ENCODE measurements at places on chromosomes 7 and 10.

GRCh38 chr10:97095701-97096260 lies 90.0 kb downstream of the SLIT1 start:
- no peak for DNase-seq

GRCh38 chr7:121875203-121875602 lies 2.2 kb downstream of the PTPRZ1 start:
- DNase-seq: no peak

- DNase-seq: no peak
Measured at GRCh38 chr10:122140941-122141623, 130.0 kb upstream of the BTBD16 start.

- no peak for DNase-seq
Measured at GRCh38 chr10:98349508-98349922, 65.5 kb downstream of the PYROXD2 start.

DNA sequence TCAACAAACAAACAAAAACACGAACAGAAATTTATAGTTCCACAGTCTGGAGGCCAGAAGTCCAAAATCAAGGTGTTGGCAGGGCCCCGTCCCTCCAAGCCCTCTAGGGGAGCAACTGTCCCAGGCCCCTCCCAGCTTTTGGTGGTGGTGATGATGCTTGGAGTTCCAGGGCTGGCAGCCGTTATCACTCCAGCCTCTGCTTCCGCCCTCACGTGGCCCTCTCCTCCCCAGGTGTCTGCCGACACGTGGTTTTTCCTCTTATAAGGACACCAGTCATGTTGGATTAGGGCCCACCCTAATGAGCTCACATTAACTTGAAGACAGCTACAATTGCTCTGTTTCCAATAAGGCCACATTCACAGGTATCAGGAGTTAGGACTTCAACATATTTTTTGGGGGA lies 49.7 kb downstream of the MICALL2 start:
- DNase-seq: no peak

- DNase-seq: no peak
Measured at GRCh38 chr10:118805146-118805545, 50.4 kb upstream of the CACUL1 start.

DNA sequence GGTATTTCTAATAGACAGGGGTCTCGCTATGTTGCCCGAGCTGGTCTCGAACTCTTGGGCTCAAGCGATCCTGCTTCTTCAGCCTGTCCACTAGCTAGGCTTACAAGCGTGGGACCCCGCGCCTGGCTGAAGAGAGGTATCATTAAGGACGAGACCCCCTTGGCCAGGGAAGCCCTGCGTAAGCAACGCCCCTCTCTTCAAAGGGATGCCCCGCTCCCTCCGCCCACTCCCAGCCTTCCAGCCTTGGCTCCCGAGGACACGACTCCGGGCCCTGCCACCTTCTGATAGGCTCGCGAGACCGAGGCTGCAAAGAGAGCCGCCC lies 220 bp upstream of the ZKSCAN5 start:
- DNase-seq: no peak

- no peak for DNase-seq
Measured at GRCh38 chr10:63712717-63713115, 191.5 kb downstream of the REEP3 start.

GRCh38 chr10:21368022-21368582 lies 157.4 kb downstream of the SKIDA1 start:
- DNase-seq: no peak

DNA sequence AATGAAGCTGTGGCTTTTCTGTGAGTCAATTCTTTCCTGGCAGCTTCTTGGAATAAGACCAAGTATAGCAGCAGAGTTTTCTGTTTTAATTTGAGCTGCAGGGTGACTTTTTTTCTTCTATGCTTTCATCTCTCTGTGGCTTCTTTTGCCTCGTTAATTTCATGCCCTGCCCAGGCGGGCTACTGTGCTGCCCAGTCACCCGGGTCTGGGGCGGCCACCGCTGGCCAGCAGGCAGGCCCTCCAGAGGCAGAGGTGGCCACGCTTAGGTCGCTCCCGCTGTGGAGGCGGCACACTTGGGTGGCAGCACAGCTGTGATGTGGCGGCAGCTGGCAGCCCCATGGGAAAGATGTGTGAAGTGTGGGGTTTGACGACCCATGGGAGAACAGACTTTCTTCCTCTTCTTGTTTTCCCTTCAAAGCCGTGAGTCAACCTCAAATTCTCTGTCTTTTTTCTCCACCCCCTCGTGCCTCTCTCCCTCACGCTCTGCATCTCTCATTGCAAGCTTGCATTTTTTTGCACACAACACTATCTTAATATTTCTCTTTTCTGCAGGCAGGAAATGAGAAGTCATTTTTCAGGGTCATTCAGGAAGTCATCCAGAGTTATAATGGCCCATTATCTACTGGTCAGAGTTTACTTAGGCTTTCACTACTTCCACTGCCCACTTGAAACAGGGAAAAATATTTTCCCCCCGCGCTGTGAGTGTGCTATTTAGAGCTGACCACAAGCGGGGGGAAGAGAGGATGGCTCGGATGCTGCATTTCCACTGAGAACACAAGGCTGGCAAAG lies 67.8 kb downstream of the EGFR start:
- no peak for DNase-seq

DNA sequence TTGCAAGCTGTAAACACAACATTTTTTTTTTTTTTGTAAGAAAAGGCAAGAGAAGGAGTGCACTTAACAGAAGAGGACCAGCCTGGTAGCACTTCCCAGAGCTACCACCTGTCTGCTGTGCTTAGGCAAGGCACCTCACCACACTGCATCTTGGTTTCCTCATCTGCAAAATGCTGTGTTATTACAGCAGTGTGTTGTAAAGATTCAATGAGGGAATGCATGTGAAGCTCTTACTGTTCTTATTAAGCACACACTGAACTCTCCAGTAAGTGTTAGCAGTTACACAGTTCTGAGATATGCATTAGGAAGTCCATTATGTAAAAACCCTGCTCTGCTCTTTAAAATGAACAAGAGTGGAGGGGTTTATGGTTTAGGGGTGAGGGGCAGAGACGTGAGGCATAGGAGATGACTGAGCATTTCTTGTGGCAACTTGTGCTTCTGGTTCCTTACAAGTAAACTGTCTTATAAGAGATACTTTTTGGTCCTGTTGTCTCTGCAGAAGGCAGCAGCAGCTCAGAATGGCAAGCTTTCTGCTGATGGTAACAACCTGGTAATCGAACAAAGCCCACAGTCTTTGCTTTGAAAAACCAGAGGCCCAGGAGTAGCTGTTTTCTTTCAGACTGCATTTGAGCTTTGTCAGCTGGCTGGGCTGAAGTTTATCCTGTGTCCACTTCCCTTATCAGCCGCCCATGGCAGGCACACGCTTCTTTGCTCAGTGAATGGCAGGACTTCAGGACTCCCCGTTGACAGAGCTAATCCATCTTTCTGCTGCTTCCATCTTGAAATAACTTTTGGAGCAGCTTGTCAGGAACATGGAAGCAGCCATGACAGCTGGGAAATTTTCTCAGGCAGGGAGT lies 98.8 kb upstream of the BMPER start:
- DNase-seq: no peak

DNA sequence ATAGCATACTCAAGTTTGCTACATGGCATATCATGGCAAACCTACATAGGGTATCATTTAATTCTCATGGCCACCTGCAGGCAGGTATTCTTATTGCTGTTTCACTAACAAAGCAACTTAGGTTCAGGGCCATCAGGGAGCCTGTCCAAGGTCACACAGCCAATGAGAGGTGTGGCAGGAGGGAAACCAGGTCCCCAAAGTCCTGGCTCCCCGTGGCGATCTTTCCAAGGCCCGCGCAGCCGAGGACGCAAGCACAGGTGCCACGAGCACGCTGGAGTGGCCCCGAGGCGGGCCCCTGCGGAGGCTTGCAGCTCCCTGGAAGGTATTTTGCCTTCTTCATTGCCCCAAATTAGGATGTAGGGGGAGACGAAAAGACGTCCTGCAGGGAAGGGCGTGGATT lies 20.8 kb downstream of the PRKAG2 start:
- DNase-seq: no peak

GRCh38 chr7:66306243-66306642 lies 101.1 kb downstream of the TPST1 start:
- DNase-seq: no peak

DNA sequence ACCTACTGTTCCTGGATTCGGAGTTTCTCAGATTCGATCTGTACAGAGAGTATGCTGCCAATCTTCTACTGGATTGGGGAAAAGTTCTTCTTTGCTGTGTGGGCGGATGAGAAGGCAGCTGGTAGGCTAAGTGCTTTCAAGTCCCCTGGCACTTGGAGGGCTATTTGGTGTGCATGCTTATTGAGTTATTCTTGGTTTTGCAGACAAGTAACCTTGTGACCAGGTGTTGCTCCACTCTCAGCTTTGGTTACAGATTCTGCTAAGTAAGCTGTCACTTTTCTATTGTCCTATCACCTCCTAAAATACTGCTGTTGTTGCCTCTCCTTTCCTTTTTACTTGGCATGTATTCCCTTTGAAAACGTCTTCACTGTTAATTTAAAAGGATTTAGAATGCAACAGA lies 1375.1 kb upstream of the LRRTM3 start:
- DNase-seq: no peak

GRCh38 chr10:97355571-97355975 lies 21.0 kb upstream of the FRAT2 start:
- no peak for DNase-seq

DNA sequence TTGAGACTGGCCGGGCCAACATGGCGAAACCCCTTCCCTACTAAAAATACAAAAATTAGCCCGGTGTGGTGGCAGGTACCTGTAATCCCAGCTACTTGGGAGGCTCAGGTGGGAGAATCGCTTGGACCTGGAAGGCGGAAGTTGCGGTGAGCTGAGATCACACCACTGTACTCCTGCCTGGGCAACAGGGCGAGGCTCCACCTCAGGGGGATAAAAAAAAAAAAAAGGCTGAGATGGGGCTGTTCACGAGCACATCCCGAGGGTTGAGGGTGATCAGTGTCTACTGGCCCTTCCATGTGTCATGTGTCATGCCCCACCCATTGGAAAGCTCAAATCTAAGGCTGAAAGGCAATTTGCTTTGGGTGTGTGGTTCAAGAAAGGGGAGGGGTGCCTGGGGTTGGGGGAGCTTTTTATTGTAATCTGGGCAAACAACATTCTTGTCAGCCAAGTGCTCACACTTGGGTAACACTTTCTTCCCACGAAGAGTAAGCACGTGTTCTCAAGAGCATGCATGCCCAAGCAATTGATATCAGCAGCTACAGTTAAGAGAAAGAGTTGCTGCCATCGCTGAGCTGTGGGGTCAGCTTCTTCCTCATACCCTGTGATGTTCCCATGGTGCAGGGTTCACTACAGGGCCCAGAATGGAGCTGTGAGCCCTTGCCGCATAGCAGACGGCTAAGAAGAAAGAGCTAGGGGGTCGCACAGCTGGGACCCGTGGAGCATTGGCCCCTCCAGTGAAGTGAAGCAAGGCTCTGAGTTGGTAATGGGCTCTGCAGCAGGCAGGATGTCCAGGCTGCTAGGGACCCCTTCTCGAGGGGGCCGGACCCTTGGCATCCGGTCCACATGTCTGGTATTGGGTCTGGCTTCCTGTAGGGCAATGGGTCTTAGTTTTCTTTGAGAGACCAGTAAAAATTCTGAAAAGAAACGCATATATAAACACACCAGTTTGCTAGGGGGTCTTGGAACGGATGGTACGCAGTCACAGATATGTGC lies 9.9 kb upstream of the ACSL5 start:
- DNase-seq: no peak

GRCh38 chr10:51369903-51370302 lies 295.6 kb downstream of the PRKG1 start:
- no peak for DNase-seq

DNA sequence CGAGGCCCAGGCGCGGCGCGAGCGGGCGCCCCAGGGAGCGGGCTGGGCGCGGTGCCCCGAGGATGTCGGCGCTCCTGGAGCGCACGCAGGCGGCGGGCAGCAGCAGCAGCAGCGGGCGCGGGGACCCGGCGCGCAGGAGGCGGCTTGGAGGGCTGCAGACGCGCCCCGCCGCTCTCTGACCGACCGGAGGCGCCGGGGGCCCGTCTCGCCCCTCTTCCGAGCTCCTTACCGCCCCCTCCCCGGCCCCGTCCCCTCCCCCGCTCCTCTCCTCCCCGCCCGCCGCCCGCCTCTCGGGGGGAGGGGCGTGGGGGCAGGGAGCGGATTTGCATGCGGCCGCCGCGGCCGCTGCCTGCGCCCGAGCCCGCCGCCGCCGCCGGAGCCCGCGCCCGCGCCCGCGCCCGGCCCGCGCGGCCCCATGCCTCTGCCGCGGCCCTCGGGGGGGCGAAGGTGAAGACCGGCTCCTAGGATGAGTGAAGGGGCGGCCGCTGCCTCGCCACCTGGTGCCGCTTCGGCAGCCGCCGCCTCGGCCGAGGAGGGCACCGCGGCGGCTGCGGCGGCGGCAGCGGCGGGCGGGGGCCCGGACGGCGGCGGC lies at the start of gene NRG3:
Gene NRG3, plus strand, starts transcription at position 320 of the 592 bp plus-strand sequence.
- DNase-seq: no peak

- no peak for DNase-seq
Measured at GRCh38 chr10:101085846-101086245, 24.1 kb downstream of the KAZALD1 start.

GRCh38 chr7:132881317-132881716 lies 200.6 kb downstream of the CHCHD3 start:
- DNase-seq: no peak

DNA sequence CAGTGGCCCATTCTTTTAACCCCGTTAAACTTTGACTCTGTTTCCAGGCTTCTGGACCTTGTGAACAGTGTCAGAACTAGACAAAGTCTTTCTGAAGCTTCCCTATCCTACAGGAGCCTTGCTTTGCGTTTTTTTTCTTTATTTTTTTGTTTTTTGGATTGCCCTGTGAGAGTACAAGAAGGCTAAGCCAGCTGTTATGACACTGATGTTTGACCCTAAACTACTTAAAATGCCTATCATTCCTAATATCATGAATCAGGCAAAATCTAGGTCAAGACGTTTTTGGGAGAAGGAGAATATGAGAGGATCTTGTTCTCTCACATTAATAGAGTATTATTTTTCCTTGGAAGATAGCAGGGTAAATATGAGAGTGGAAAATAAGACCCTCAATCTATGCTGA lies 79.8 kb downstream of the EPDR1 start:
- DNase-seq: no peak

DNA sequence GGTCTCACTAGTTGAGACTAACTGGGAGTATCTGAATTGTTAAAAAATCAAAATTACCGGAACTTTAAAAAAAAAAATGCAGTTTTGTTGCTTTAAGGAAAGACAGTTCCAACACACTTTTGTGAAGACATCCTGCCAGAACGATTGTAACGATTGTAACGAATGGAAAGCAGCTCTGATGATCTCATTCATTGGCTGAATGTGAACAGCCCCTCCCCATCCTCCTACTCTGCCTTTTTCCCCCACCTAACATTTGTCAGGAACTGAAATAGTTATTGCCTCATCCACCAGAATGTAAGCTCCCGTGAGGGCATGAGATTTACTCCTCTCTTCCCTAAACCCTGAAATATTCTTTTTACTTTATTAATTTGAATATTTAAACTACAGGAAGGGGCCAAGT lies 23.1 kb upstream of the ZC3HAV1L start:
- no peak for DNase-seq

DNA sequence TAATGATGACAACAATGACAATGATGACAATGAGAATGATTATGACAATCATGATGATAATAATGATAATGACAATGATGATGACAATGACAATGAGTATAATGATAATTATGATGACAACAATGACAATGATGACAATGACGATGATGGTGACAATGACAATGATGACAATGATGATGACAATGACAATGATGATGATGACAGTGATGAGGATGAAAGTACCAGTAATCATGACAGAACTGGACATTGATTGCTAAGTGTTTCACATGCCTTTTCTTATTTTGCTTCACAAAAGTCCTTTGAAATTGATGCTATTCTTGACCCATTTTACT lies 1106.0 kb upstream of the AUTS2 start:
- no peak for DNase-seq
